Effector memory CD8-positive, alpha-beta T cell (primary cell): ENCODE measurements at places on chromosomes 1 and 21.
A peak's percentile ranks its signal among the peaks of the same experiment; 100 is the strongest.

- H3K36me3 ChIP-seq = peaks cover 43% of the 10 kb centered on the region
- no peaks in the 10 kb centered on the region for H3K27me3 ChIP-seq
- peak overlapping the region; percentile 24 for H3K27ac ChIP-seq
- H3K4me3 ChIP-seq = no peak overlapping the region
- no peak for DNase-seq
These were observed 35.9 kb upstream of the AXDND1 start for GRCh38 chr1:179329862-179330261.

DNA sequence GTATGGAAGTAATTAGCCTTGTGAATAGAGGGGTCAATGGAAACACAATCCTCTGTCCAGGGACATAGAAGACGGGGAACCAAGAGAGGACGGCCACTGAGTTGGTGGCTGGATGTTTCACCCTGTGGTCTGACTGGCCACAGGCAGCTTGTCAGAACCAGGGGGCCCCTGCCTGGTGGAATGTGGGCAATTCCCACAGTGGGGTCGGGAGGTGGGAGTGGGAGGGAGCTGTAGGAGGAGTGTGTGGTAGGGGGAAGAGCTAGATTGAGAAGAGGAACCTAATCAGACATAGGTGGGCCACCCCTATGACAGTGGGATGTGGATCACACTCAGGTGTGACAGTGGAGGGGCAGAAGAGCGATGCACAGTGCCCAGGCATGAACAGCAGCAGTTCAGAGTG is 31.3 kb downstream of the TRIM62 start:
- no peaks in the 10 kb centered on the region for H3K27me3 ChIP-seq
- H3K4me1 ChIP-seq = peaks cover 8% of the 10 kb centered on the region
- DNase-seq = no peak
- H3K36me3 ChIP-seq = peaks cover 25% of the 10 kb centered on the region

DNA sequence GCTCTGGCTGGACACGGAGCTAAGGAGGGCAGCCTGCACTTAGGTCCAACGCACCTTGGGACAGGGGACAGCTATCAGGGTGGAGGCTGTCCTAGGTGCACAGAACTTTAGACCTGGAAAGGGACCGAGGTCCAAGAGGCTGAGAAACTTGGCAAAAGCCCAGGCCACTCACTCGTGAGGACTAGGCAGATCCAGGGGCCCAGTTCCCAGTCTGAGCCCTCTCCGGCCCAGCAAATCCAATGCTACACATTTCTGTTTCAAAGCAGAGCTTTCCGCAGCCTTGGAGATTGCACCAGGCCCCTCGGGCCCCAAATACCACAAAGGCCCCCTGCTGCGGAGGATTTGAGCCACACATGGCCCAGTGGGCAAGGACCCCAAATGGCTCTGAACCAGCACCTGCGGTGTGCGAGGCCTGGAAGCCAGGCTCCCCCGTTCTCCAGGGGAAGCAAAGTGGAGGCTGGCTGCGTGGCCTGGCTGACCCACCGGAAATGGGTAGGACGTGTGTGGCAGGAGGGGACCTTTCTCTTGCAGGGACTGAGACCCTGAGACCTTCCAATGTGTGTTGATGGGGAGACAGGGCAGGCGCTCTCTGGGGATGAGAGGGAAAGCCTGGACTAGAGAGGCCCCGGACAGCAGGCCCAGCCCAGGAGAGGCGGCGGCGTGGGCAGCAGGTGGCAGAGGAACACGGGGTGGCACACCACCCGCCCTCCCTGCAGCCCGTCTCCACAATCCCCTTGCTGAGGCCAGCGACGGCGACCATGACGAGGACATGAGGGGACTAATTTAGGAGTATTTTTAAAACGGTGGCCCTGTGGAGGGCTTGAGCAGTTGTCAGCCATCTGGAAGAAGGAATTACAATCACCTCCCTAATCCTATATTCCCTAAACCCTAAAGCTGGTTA is 118.7 kb downstream of the CASZ1 start:
- no peak for DNase-seq
- peaks cover 42% of the 10 kb centered on the region for H3K36me3 ChIP-seq
- H3K27ac ChIP-seq = peak overlapping the region; percentile 75
- no peaks in the 10 kb centered on the region for H3K27me3 ChIP-seq
- H3K4me1 ChIP-seq = peaks cover 35% of the 10 kb centered on the region
- peak overlapping the region; percentile 17 for H3K4me3 ChIP-seq

GRCh38 chr21:33661146-33661545 is 18.8 kb downstream of the ITSN1 start:
- no peaks in the 10 kb centered on the region for H3K36me3 ChIP-seq
- no peak overlapping the region for H3K27ac ChIP-seq
- no peak overlapping the region for H3K4me3 ChIP-seq
- peaks cover 8% of the 10 kb centered on the region for H3K27me3 ChIP-seq
- no peaks in the 10 kb centered on the region for H3K4me1 ChIP-seq

- peaks cover 11% of the 10 kb centered on the region for H3K27me3 ChIP-seq
- no peak overlapping the region for H3K4me3 ChIP-seq
- H3K27ac ChIP-seq = no peak overlapping the region
- no peak for DNase-seq
These were observed 40.3 kb upstream of the LRRC8B start for GRCh38 chr1:89484092-89485038.

DNA sequence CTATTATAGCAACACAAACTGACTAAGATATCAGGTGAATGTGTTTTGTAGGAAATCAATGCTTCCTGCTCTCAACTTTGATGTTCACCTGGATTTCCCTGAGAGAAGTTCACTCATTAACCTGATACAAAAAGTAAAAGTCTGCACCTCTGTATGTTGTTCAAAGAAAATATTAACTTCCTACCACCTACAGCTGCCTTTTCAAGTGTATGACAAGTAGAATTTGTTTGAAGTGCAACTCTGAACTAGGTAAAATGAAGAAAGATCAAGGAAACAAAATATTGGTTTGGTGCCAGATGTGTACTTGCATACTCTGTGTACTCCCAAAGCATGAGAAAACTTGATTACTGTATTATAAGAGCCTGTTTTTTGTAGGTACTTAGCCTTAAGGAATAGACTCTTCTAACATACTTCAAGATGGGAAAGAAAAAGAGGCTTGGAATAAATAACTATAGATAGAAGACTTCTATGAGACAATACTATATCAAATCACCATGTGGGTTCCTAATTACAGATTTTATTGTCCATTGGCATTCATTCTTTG is 193.4 kb downstream of the APP start:
- H3K36me3 ChIP-seq = no peaks in the 10 kb centered on the region
- H3K4me3 ChIP-seq = no peak overlapping the region
- H3K4me1 ChIP-seq = no peaks in the 10 kb centered on the region
- H3K27ac ChIP-seq = no peak overlapping the region
- H3K27me3 ChIP-seq = no peaks in the 10 kb centered on the region
- DNase-seq = no peak

DNA sequence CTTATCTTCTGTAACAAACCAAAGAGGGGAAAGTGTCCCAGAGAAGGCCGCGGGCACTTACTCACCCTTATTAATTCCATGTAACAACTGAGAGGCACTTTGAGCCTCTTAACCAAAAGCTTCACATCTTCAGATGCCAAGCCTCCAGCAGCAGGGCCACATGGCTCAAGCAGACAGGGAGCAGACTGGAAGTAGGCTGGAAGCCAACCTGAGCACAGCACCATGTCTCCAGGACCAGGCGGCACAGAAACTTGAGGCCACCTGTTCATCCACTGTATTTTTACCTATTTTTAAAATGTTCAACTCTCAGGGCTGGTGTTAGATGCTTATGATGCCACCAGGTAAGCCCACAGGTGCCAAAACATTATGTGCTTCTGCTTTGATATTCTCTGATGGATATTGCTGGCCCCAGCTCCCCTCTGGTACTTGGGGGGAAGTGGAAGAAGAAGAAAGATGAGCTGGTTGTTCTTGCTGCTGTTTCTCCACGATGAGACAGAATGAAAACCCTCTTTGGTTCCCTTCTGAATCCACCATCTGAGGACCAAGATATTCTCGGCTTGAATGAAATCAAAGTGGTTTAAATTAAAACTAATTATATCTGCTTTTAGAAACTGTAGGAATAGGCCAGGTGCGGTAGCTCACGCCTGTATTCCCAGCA is 30.6 kb upstream of the SDE2 start:
- no peak overlapping the region for H3K27ac ChIP-seq
- H3K36me3 ChIP-seq = no peaks in the 10 kb centered on the region
- H3K4me3 ChIP-seq = no peak overlapping the region
- peaks cover 5% of the 10 kb centered on the region for H3K4me1 ChIP-seq

DNA sequence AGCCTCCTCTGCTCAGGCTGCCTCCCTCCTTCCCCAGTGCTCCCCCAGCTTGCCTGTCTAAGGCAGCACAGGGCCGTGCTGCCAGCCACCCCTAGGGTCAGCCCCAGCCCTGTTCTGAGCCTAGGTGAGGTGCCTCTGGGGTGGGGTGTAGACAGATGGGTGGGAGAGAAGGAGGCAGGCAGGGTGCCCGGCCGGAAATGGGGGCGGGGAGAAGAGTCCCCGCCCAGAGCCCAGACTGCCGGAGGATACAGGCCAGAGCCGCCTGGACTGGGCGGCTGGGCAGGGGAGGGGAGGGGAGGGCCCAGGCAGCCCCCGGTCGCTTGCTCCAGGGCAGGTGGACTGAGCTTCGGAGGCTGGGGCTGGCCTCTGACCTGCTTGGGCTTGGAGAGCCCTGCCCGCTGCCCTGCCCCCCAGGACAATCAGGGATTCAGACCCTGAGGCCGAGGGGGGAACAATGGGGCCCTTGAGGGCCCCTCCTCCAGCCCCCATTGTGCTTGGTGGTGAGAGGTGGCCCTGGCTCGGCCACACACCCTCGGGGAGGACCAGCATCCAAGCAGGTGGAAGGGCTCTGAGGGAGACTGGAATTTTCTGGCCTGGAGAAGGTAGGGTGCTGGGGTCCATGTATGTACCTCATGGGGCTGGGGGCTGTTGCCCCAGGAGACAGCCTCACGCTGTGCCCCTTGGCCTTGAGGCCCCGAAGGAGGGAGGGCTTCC is at the start of gene GJC2:
TSS of gene GJC2 (plus strand) at position 525 of the 714 bp plus-strand sequence. CDS start 7,829 bp downstream, outside the sequence.
- H3K27me3 ChIP-seq = no peaks in the 10 kb centered on the region
- DNase-seq = no peak
- H3K4me3 ChIP-seq = no peak within 1 kb of the TSS
- H3K4me1 ChIP-seq = peaks cover 9% of the 10 kb centered on the region
- peaks cover 41% of the 10 kb centered on the region for H3K36me3 ChIP-seq
- no peak within 1 kb of the TSS for H3K27ac ChIP-seq
